Muscle of arm (tissue), 14 donors: ENCODE measurements at places on chromosomes 12 and 14.

DNA sequence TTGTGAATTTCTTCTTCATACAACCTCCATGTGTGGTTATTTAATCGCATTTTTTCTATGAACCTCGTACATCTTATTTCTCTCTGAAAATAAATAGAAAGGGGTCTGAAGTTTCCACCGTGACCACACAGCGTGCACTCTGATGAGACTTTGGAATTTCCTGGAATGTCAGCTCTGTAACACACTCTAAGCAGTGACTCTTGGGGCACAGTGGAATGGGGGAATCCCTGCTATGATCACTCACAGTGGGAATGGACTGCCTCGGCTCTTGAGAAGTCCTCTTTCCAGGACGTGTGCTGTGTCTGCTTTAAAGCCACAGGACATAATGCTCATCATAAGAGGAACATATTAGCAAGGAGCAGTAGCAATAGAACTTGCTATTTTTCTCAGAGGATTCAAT lies 416.2 kb downstream of the EGLN3 start:
- DNase-seq: no peak

- DNase-seq: no peak
Observed at GRCh38 chr12:128009108-128009507, 257.9 kb upstream of the TMEM132C start.

DNA sequence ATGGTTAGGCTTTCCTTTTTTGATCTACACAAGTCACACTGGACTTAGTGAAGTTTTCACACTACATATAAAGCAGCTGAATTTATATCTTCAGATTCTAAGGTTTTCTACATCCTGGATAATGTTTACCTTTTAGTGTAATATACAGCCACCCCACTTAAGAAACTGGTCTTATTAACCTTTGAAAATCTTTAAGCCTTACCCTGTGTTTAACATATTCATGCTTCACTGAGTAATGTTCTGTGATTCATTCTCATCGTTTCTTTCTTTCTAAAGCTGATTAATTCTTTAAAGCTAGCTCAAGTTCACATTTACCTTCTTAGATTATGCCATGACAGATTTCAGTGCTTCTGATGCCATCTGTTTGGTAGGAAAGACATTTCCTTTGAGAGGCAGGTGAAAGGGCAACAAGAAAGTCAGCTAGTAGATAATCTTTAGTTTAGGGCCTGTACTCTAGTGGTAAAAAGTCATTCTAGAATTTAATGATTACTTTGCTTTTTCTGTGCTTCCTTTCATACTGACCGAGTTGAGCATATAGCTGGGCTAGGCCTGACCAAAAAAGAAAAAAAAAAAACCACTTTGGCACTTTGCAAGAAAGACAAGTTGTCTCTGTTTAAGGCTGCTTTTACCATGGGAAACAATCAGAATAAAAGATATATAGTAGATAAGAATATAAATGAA lies 690.9 kb upstream of the FBXO33 start:
- no peak for DNase-seq

DNA sequence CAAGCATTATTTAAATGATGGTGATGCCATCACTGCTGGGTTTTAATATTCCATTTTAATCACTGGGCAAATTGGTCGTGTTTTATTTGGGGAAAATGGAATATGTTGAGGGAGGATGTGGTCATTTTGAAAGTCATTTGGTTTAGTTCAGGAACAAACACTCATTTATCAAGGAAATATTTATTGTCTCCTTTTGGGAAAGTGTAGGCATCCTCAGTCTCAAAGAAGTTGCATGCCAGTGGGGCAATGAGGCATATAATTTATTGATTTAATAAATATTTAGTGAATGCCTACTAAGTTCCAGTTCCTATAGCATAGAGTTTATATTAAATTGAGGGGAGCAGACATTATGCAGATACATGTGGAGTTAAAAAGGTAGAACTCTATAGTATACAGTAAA lies 134.3 kb downstream of the NPAS3 start:
- no peak for DNase-seq

DNA sequence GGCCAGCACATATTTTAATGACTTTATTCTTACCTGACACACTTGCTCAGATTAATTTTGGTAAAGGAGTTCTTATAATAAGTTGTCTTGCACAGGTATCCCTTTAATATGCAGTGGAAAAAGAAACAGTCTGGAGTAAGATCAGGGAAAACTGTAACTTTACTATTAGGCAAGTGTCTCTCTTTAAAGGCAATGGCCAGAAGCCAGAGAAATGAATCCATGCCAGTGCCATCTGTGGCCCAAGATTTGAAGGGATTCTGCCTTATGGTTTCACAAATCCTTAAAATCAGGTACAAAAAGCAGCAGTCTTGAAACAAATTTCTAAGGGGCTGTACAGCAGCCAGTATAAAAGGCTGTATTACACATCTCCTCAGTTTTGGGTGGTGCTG lies 22.4 kb downstream of the NFYB start:
- no peak for DNase-seq

DNA sequence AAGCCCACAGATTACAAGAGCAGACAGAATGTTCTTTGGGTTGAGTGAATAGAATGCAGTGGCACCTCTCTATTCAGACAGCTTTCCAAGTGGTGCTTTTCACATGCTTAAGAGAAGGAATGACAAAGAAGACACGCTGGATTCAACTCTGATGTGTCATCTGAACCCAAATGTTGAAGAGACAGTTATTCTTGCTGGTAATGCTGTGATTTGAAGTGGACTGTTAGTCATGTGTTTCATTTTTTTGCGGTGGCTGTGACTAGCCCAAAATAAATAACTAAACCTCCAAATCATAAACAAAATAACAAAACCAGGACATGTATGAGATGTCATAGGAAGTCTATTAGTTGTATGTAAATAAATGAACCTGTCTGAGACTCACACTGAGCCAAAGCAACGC lies 391.8 kb upstream of the PRICKLE1 start:
- DNase-seq: no peak

DNA sequence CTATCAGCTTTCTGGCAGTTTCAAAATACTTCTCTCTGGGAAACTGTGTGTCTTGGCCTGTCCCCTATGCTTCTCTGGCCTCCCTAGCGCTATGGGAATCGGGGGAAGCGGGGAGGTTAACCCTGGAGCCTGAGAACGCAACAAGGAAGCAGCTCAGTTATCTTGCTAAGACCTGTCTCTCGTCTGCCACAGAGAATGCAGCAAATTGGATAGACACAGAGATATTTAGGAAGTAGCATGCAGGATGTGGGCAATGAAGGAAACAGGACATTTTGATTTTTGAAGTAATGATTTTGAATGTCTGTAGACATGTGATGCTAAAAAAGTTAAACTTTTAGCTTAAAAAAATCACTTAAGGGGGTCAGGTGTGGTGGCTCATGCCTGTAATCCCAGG lies 6.6 kb upstream of the CALCOCO1 start:
- no peak for DNase-seq

GRCh38 chr14:90491221-90491885 lies 94.5 kb downstream of the CALM1 start:
- DNase-seq: peak; percentile 82

DNA sequence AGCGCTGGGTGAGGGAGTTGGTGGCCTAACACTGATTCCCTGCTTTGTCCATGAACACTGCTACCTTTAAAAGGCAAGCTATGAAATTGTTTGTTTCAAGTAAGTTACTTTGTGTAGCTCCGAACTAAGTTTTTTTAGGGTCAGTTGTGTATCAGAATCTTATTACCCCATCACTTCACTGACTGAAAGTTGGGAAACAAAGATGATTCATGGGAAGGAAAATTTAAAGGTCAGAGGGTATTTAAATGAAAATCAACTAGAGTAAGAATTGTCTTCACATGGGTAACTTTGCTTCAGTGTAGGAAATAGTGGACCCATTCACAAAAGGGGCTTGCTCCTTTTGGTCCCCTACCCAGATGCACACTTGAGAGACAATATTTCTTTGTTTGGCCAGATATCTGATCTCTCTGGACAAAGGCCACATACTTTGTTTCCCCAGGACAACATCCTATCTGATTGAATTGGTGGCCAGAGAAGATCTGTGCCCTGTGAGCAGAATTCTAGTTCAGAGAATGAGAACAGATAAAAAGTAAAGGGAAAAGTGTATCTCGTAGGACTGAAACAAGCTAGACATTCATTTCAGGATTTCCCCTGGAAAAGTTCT lies 53.5 kb downstream of the RAB35 start:
- DNase-seq: no peak
